CD8-positive, alpha-beta memory T cell (primary cell): ENCODE measurements at places on chromosomes 5 and 9. TPM values are rescaled to one million over a fixed set of nuclear protein-coding genes. Genes with fewer than 3 reads are reported as not detected.

DNA sequence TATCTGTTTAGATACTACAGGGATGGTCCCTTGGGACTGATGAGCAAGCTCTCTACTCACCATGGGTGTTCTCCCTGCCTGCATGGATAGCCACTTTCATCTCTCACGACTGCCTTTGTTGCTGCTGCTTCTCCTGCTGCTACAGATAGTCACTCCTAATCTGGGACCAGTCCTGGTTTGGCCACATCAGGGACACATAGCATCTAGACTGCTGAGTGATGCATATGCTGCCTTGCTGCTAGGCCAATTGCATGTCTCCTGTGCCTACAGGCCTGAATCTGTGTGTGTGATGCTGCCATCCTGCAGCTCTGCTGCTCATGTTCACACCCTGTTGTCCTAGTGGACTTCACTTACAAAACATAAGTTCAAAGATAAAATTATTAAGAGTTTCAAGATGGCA is 297.1 kb downstream of the HCN1 start:
- no peak for DNase-seq

GRCh38 chr5:165874851-165875250 is 2369.4 kb downstream of the MAT2B start:
- no peak for DNase-seq

Gene ST6GALNAC6
- total RNA-seq: 54.0 TPM

Gene RMI1
- total RNA-seq: 29.3 TPM

Gene LAMC3
- 0.04 TPM for total RNA-seq

Gene ADAMTS19
- not detected for total RNA-seq

DNA sequence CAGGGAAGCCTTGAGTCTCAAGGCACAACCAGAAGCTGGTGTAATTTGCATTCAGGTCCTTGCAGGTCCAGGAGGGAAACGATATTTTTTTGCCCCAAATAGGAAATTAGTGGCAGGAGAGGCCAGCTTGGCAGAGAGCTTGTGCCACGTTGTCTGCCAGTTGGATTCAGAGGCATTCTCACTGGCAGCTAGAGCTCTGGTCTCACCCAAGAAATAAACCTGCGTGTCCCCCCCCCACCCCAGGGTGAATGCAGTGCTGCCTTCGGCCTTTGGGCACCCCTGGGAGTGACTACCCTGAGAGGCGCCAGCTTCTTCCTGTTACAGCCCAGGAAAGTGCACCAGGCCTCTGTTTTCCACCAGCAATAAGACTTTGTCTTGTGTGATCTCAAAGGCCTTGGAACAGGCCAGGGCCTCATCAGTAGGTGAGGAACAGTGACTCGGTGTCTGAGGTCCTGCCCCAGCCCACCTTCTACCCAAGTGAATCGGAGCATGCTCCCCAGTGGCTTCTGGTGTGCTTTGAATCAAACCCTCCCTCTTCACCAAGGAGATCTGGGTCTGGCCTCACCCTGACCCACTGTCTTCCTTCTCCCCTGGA is 68.4 kb downstream of the HSPA4 start:
- DNase-seq: no peak

- no peak for DNase-seq
These were observed 99.7 kb downstream of the GOLPH3 start for GRCh38 chr5:32074401-32074800.

DNA sequence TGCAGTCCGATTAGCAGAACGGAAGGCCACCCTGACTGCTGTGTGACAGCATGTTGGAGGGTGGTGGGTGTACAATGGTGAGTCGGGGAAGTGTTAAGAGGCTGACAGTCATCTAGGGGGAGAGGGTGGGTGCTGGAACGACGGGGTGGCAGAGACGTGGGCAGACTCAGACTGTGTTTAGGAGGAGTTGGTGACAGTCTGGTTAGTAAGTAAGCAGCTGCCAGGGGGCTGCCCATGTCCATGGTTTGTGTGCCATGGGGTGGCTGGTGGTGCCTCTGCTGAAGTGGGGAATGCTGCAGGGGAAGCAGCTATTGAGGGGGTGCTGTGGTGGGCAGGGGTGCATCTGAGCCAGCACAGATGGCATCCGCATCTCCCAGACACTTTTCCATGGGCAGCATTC is 51.3 kb upstream of the BOD1 start:
- DNase-seq: no peak
